Activated T-cell treated with anti-CD3 and anti-CD28 coated beads, Interleukin-2, amount 50 U/mL, for 72 hours (primary cell): ENCODE measurements at places on chromosomes 3 and 15. TPM values are rescaled to one million over a fixed set of nuclear protein-coding genes. Genes with fewer than 3 reads are reported as not detected.
A peak's percentile ranks its signal among the peaks of the same experiment; 100 is the strongest.

The SLC24A5 gene
- not detected for total RNA-seq

The DISP2 gene
- total RNA-seq, result 0.34 TPM

- H3K27me3 ChIP-seq, result peaks cover 6% of the 10 kb centered on the region
- H3K4me1 ChIP-seq, result peaks cover 40% of the 10 kb centered on the region
- H3K36me3 ChIP-seq, result no peaks in the 10 kb centered on the region
- H3K4me3 ChIP-seq, result peak overlapping the region; percentile 56
Measured at GRCh38 chr3:28050885-28051284, 190.5 kb upstream of the CMC1 start.

GRCh38 chr15:90297021-90297420, 31.5 kb downstream of the NGRN start:
- H3K27me3 ChIP-seq, result peaks cover 5% of the 10 kb centered on the region
- peaks cover 26% of the 10 kb centered on the region for H3K4me1 ChIP-seq
- H3K27ac ChIP-seq, result no peak overlapping the region
- no peaks in the 10 kb centered on the region for H3K36me3 ChIP-seq
- no peak for DNase-seq

DNA sequence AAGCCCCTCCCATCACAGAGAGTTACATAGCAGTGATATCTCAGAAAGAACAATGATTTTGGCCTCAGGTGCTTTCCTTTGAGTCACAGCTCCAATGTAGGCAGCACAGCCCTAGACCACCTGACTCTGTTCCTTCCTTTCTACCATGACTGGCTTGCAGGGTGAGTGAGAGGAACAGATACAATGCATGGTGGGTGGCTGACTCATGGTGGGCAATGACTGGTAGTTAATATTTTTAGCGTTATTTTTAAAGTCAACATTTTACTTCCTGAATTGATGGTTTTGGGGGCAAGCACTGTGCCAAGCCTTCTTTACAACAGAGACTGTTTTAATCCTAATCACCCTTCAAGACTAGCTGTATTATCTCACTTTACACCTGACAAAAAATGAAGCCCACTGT, 32.8 kb upstream of the ST3GAL6 start:
- H3K4me1 ChIP-seq, result peaks cover 16% of the 10 kb centered on the region
- DNase-seq, result peak; percentile 37
- no peaks in the 10 kb centered on the region for H3K36me3 ChIP-seq

GRCh38 chr15:50018491-50018890, 100.5 kb downstream of the ATP8B4 start:
- no peak for DNase-seq
- no peaks in the 10 kb centered on the region for H3K36me3 ChIP-seq
- H3K27ac ChIP-seq, result no peak overlapping the region
- no peaks in the 10 kb centered on the region for H3K4me1 ChIP-seq
